ENCODE measurements at places on chromosomes 6 and 20.

GRCh38 chr20:63774306-63774705 lies 34.7 kb downstream of the SLC2A4RG start:
- no peak for DNase-seq

GRCh38 chr6:147849401-147850330 lies 341.2 kb downstream of the SAMD5 start:
- DNase-seq, result no peak

- DNase-seq, result no peak
Observed at GRCh38 chr20:23037017-23037481, 1.9 kb downstream of the SSTR4 start.

- no peak for DNase-seq
Observed at GRCh38 chr6:119073307-119074051, 5.0 kb downstream of the FAM184A start.

DNA sequence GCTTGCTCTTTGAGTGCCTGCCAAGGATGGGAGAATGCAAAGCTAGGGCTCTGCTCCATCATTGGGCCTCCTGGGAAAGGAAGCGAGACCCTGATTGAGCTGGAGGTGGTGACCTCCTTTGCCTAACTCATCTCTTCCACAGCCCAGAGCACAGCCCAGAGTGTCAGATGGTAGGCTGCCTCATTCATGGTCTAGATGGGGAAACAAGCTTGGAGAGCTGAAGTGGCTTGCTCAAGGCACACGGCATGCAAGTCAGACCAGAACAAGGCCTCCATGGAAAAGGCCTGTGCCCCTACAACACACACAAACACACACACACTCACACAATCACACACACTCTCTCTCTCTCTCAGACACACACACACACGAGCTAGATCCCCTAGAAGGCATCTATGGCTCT lies 17.5 kb downstream of the TGM3 start:
- no peak for DNase-seq

DNA sequence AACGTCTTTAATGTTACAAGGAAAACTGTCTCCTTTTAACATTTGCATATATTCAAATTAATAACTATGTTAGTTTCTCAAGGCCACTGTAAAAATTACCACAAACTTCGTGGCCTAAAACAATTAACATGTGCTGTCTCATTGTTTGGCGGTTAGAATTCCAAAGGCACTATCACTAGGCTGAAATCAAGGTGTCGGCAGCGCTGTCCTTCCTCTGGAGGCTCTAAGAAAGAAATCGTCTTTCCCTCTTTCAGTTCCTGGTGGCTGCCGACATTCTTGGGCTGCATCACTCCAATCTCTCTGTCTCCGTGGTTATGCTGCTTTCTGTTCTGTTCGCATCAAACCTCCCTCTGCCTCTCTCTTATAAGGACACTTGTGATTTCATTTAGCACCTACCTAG lies 4.2 kb downstream of the TPD52L1 start:
- no peak for DNase-seq

DNA sequence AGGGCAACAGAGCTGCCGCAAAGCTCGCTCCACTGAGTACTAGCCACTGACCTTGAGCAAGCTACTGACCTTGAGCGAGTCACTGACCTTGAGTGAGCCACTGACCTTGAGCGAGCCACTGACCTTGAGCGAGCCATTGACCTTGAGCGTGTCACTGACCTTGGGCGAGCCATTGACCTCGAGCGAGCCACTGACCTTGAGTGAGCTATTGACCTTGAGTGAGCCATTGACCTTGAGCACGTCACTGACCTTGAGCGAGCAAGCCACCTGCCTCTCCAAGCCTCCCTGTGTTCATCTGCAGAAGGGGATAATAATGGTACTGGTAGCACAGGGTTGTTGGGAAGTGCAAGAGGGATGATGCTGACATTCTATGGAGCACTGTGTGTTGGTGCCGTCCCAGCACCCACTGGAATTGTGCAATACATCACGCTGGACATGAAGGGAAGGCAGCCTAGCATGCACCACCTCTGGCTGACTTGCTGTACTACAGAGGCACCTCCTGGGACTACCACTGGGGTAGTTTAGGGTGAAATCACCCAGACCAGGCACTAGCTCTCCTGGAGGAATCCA lies 60.2 kb downstream of the CTCFL start:
- DNase-seq, result no peak

- peak; percentile 56 for DNase-seq
Observed at GRCh38 chr6:168370310-168370991, 50.9 kb upstream of the DACT2 start.

- DNase-seq, result no peak
Observed at GRCh38 chr6:52360601-52361413, 1.1 kb upstream of the PAQR8 start.

DNA sequence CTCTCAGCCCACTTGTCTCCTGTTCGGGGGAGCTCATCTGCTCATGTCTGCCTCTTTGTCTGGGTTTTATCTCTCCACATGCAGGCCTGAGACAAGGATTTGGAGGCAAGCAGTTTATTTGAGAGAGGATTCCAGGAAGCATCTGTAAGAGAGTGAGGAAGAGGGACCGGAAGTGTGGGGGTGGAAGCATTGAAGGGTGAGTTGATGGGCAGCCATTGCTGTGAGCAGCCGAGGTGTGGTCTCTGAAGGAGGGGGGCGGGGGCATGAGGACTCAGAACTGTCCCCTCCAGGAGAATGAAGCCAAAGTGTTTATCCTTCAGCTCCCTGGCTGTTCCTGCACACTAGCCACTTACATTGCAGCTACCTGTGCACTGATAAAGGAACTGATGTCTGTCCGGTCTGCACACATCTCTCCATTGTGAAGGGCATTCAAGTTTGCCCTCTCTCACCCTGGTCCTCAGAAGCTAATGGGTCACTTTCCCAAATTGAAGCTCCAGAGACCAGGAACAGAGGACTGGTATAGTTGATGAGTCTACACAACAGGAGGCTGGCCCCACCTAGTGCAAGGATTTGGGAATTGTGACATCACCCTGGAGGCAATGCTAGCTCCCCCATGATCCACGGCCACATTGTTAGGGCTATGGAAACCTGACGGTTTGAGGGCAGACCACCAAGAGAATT lies 100.5 kb upstream of the FOXA2 start:
- no peak for DNase-seq

- no peak for DNase-seq
Observed at GRCh38 chr6:155185544-155185943, 78.3 kb upstream of the CLDN20 start.

DNA sequence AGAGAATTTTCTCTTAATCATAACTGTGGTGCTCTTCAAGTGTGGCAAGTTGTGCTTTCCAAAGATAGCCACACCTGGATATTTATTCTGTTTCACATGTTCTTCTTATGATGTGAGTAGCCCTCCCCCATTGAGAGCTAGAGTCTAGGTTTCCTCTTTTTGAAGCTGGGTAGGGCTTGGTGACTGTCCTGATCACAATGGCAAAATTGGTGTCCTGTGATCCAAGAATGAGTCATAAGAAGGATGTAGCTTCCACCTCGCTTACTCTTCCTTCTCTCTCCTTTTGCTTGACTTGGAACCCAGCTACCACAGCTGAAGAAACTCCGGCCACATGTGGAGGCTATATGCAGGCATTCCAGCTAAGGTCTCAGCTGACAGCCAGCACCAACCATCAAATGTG lies 7.4 kb upstream of the IGF2R start:
- DNase-seq, result no peak

GRCh38 chr20:46816886-46817638 lies 77.6 kb upstream of the EYA2 start:
- DNase-seq, result no peak

DNA sequence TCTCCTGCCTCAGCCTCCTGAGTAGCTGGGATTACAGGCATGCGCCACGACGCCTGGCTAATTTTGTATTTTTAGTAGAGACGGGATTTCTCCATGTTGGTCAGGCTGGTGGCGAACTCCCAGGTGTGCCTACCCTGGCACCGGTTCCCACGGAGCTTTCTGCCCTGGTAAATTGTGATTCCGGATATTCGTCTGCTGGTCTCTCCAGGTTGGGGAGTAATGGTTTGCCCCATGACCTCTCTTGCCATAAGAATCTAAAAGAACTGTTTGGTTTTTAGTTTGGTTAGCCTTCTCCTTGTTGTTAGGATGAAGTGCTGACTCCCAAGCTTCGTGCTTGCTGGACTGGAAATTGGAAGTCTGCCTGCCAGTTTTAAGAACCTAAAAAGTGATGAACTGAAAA lies 223.8 kb downstream of the BCAS1 start:
- no peak for DNase-seq

DNA sequence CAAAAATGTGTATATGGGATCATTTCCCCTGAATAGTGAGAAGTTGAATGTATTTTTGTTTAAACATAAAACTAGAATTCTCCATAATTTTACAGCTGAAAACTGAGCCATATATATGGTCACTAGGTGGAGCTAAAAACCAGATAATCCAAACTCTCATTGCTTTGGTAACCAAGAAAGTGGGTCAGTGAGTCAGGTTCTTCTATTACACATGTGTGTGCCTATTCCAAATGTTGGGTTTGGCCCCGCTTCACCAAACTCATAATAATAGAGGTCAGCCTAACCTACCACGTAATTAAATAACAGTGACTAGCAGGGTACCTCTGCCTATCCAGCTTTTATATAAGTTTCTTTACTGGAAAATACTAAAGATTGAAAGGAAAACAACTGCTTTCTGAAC lies 19.3 kb upstream of the RNGTT start:
- no peak for DNase-seq

DNA sequence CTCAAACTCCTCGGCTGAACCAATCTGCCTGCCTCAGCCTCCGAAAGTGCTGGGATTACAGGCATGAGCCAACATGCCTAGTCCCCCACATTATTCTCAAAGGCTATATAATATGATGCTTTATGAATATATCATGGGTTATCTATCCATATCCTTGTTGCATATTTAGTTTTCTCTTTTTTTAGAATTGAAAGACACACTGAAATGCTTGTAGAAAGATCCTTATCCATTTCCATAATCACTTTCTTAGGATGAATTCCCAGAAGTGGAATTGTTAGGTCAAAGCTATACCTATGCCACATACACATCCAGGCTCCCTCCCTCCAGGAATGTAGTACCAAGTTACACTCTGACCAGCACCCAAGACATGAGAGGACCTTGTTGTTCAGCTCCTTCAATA lies 2.5 kb upstream of the ARFGEF3 start:
- no peak for DNase-seq

- DNase-seq, result no peak
Observed at GRCh38 chr6:8939615-8940014, 504.3 kb upstream of the SLC35B3 start.

DNA sequence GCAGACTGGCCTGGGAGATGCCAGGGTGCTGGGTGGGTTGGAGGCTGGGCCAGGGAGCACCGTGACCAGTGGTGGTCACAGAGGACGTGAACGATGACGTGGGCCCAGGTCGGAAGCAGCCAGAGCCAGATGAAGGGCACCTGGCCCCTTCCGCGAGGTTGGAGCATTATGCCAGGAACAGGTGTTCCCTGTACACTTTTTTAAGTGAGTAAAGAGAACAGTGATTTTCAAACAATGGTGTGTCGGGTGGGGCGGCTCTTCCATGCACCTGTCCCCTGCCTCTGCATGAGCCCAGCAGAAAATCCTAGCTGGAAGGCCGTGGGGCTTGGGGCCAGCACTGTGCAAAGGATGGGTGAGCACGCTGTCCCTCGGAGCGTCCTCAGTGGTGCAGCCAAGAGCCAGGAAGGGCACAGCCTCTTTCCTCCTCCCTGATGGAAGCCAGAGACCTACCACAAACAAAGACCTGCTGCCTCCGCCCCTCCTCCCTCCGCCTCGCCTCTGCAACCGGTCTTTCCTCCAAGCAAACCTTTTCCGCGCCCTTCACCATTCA lies 350.5 kb downstream of the ZFAND3 start:
- DNase-seq, result no peak

- no peak for DNase-seq
Observed at GRCh38 chr6:155443168-155443567, 12.5 kb downstream of the NOX3 start.

DNA sequence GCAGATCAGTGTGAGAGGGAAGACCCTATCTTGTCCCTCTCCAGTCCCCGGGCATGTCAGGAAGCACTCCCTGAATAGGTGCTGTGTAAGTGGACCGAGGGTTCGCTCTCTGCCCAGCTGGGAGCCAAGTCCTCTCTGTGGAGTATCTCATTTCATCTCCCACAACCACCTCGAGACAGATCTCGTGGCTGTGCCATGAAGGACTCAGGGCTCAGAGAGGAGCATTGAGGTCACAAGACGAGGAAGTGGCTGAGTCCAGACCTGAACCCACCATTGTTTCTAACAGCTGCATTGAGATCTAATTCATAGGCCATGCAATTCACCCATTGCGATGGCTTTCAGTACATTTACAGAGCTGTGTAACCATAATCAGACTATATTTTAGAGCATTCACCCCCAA lies 34.7 kb upstream of the STX16 start:
- no peak for DNase-seq

DNA sequence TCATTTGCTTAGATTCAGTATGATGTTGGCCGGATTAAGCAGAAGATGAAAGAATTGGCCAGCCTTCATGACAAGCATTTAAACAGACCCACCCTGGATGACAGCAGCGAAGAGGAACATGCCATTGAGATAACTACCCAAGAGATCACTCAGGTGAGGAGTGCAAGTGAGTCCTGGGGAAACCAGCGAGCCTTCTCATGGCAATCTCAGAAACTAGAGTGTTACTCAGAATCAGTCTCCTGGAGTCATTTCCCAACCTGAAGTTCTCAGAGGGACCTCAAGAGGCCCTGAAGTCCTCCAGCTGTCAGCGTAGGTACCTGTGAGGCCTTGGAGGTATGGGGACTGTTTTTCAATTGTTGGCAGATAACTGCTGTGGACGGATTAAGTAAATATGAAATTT lies 16.9 kb downstream of the STX16 start:
- DNase-seq, result no peak

- no peak for DNase-seq
Observed at GRCh38 chr20:19269737-19270340, 57.4 kb downstream of the SLC24A3 start.

DNA sequence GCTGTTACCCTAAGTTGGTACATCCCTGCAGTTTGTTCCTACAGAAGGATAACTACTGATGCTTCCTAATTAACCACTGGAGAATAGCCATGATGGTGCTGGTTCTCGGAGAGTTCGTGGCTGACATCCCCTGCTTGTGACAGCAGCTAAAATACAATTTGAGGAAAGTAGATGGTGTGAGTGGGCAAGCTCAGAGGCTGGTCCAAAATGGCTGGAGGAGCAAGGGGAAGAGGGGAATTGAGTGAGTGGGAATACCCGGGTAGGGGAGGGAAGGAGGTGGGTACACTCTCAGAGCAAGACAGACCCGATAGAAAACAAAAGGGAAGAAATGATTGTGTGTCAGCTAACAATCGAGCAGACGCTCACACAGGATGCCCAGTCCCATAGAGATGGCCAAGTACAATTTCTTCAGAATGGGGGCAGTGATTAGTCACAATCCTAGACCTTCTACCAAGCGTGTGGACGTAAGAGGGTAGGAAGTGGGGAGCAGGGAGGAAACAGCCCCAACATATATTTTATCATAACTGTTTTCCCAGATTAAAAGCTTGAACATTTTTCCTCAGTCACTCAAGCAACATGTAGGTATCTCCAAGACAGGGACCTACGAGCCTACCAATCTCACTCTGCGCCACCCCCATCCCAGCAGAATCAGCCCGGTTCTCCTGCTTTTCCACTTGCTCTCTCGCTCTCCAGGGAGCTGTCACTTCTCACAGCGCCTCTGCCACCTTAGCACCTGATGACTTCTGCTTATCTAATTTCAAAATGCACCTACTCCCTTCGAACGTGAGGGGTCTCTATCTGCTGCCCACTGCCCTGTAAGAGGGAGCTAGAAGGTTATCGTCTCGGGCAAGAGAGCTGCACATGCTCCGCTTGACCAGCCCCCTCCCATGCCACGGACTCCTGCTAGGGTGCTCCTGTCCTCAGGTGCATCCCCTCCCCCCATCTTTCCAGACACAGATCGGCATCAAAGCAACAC lies 26.2 kb downstream of the RIPOR2 start:
- DNase-seq, result no peak

All from stimulated activated CD4-positive, alpha-beta T cell treated with anti-CD3 and anti-CD28 coated beads, TNF-alpha, amount 100 ng/mL, for 48 hours (primary cell).